ENCODE measurements at places on chromosomes 2 and 18. TPM values are rescaled to one million over a fixed set of nuclear protein-coding genes. Genes with fewer than 3 reads are reported as not detected.
A peak's percentile ranks its signal among the peaks of the same experiment; 100 is the strongest.

- peak; percentile 50 for DNase-seq
Observed at GRCh38 chr2:72886505-72887031, 640 bp upstream of the SPR start.

DNA sequence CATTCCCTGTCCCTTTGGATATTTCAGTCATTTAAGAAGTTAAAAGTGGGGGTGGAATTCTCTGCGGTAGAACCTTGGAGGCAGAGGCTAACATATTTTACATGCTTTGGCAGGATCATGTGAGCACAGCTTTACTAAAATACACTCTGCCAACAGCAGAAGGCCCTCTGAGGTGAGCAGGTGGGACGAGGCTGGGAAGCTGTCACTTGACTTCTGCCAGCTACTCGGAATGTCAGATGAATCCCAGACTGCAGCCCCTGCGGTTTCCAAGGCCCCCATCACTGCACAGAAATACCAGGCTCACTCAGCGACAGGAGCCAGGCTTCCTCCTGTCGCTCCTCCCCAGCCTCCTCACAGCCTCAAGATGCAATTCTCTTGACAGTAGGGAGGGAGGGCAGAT, 220.9 kb upstream of the REV1 start:
- DNase-seq, result no peak

GRCh38 chr2:208948073-208948472, 475.8 kb upstream of the MAP2 start:
- DNase-seq, result no peak

The MOGAT1 gene
- 4.4 TPM for total RNA-seq

The EMILIN1 gene
- total RNA-seq, result 37.7 TPM

DNA sequence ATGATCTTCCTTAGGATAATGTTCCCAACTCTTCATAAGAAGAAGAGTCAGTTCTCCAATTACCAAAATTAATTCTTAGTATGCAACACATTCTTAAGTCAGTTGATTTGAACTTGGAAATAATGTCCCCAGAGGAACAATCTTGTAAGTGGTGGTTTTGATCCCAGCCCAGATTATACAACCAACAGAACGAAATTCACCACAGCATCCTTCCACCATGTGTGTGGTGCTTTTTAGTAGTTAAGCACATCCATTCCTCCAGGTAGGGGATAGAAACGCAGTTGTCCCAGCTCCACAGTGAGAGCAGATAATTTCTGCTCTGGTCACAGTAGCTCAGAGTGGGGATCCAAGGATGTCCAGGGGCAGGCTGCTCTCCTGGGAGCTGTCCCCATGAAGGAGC, 161.7 kb upstream of the SLC39A10 start:
- DNase-seq, result no peak

GRCh38 chr2:240347949-240348500, 87.4 kb upstream of the GPC1 start:
- DNase-seq, result no peak

- no peak for DNase-seq
Observed at GRCh38 chr18:34956663-34957062, 84.5 kb upstream of the MAPRE2 start.

DNA sequence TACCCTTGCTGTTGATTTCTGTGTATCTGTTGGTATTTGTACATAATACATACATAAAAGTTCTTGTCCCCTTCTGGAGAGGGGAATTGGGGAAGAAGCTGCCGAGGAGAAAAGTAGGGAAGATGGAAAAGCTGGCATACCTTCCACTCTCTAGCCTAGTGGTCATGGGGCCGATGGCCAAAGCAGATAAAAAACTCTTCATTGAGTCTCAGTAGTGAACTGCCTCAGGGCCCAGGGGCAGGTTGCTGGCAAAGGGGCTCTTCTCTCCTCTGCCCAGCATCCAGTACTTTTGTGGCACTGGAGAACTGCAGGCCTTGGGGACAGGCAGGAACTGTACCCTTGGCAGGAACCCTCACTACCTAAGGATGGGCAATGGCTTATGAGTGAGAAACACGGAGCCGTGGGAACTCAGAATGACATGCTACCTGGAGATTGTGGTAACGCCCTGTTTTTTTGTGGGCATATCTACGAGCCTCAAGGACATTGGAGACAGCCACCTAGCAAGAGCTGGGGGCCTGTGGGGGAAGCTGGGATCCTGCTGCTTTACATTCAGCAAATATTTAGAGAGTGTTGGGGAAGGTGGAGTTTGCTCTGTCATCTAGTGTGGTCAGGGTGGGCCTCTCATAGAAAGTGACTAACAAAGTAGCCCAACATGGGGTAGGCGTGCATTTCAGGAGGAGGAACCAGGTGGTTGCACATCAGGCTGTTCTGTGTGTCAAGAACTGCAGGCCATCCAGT, 22.6 kb upstream of the ITGB6 start:
- DNase-seq, result no peak

The MC5R gene
- not detected for total RNA-seq

GRCh38 chr2:182043861-182044260, 58.2 kb downstream of the PPP1R1C start:
- no peak for DNase-seq

DNA sequence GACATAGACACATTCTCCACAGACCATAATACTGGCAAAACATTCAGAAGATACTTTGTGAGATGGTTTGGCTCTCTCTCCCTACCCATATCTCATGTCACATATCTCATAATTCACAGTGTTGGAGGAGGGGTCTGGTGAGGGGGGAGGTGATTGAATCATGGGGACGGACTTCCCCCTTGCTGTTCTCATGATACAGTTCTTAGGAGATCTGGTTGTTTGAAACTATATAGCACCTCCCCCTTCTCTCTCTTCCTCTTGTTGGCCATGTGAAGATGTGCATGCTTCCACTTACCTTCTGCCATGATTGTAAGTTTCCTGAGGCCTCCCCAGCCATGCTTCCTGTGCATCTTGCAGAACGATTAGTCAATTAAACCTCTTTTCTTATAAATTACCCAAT, 61.1 kb downstream of the HK2 start:
- DNase-seq, result no peak

The HOXD12 gene
- not detected for total RNA-seq

DNA sequence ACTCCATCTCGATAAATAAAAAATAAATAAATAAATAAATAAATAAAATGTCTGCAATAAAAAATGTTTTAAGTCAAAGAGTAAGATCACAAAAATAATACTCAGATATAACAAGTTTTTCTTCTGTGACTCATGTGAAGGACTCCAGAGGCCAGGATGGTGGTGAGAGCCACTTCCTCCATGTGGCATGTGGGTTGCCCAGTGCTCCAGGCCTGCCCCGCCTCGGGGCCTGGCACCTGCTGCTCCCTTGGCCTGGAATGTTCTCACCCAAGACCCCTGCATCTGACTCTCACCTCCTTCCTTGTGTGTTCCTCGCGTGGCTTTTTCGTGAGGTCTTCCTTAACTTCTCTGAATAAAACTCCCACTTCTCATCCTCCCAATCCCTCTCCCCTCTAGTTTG, 77.4 kb upstream of the LDLRAD4 start:
- DNase-seq, result peak; percentile 63

The AQP4 gene
- 317 TPM for total RNA-seq

The CYTIP gene
- 47.1 TPM for total RNA-seq

The TPGS2 gene
- 120 TPM for total RNA-seq

The IL36A gene
- not detected for total RNA-seq

DNA sequence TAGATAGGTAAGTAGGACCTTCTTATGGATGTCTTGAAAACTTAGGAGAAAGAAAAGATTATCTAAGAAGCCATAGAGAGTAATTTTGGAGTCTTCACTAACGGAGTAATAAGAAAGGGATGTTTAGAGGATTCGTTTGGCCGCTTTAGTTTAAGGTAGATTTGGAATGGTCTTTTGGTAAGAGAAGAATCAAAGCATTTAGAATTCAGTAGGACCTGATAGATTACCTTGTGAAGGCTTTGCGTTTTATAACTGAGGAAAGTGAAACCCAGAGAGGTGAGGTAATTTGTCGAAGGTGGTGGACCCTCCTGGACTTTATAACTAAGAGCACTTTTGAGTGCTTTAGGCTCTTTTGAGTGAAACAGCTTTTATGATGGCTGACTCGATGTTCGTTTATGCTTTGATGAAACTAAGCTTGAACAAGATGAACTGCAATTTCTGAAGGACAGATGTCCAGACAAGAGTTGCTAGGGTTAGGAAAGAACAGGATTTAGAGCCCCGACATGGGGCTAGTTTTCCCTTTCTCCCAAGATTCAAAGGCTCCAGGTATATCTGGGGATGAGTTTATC, 1.3 kb downstream of the MYL12B start:
- no peak for DNase-seq

- no peak for DNase-seq
Observed at GRCh38 chr2:43943809-43944452, 51.9 kb downstream of the LRPPRC start.

The PARD6G gene
- total RNA-seq, result 6.1 TPM

GRCh38 chr2:54903736-54904554, 146.3 kb downstream of the RTN4 start:
- peak; percentile 59 for DNase-seq

GRCh38 chr2:84906108-84906899, 848 bp downstream of the TMSB10 start:
- peak; percentile 89 for DNase-seq

The PLGLB1 gene
- total RNA-seq, result 3.7 TPM

DNA sequence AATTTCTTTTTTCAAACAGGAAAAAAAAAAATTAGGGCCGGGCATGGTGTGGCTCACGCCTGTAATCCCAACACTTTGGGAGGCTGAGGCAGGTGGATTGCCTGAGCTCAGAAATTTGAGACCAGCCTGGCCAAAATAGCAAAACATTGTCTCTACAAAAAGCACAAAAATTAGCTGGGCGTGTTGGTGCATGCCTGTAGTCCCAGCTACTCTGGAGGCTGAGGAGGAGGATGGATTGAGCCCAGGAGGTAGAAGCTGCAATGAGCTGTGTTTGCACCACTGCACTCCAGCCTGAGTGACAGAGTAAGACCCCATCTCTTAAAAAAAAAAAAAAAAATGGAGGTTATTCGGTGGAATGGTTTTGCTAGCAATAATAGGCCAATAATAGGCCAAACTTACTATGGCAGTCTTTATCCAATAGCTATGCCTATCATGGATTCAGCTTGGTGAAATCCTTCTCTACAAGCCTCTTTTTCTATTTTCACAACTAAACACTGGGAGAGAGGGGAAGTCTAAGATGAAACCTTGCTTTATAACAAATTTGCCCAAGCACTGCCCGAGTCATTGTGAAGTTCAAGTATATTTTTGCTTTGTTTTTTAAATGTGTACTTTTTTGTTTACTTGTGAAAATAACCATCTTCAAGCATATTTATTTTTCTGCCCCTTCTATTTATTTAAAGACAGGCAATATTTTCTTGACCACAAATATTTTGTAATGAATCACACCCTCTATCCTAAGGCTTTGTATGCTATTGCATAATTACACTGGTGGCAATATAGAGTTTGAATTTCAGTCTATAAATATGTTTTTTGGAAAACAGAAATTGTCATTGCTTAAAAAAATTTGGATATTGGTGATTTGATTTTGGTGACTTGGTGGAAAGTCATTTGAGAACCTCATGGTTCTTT, 20.0 kb upstream of the KYNU start:
- DNase-seq, result no peak

The SF3B6 gene
- 60.8 TPM for total RNA-seq

The NAGK gene
- 51.4 TPM for total RNA-seq

The ACVR1 gene
- total RNA-seq, result 29.3 TPM

DNA sequence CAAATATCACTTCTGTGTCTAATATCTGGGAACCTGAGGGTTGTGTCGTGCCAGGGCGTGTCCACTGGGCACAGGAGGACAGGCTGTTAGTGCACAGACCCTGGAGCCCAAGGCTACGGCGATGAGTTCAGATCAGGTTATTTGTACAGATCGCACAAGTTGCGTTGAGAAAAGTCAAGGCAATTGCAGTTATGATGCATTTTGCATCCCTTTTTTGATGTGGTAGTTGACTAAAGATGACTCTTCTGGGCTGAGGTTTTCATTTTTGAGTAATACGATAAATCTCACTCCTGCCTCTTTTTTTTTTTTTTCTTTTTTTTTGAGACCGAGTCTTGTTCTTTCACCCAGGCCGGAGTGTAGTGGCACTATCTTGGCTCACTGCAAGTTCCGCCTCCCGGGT, 7.2 kb downstream of the RBFA start:
- no peak for DNase-seq

DNA sequence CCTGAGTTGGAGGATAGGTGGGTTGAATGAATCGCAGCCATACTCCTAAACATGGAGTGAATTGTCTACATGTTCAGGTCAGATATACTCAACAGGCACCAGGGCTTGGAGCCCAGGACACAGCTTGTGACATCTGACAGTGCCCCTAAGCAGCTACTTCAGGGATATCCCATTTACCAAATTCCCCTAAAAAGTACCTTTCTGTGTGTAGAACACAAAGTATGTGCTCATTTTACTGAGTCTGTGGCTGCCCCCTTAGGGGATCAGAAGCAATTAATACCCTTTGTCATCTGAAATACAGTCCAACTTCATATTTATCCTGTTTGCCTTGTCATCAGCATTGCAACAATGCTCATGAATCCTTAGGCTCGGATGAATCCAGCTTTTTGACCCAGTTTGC, 20.8 kb downstream of the TNFRSF11A start:
- DNase-seq, result no peak

- no peak for DNase-seq
Observed at GRCh38 chr2:113834051-113834730, 55.7 kb upstream of the ACTR3 start.

GRCh38 chr2:68387408-68388350, 22.6 kb downstream of the PLEK start:
- no peak for DNase-seq

- DNase-seq, result no peak
Observed at GRCh38 chr2:109510136-109511028, 103.4 kb downstream of the SEPTIN10 start.

- DNase-seq, result no peak
Observed at GRCh38 chr18:50441016-50441415, 66.2 kb downstream of the SKA1 start.

- DNase-seq, result no peak
Observed at GRCh38 chr2:109021895-109022300, 32.9 kb upstream of the EDAR start.

DNA sequence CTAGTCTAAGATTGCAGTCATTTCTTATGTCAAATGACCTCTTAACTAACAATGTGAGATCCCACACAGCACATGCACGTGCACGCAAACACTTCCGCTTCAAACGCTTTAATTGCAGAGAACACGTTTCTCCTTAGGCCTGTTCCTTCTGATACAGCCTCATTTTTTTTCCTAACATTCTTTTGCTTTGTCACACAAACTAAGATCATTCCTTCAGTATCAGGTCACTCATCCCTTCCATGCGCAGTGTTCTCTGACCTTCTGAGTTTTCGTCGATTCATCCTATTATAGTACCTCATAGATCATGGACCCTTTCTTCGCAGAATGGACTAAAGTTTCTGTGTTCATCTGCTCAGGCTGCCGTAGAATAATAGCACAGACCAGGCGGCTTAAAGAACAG, 327.1 kb upstream of the CDH19 start:
- DNase-seq, result no peak

The GCG gene
- not detected for total RNA-seq

GRCh38 chr2:217886720-217887309, 116.0 kb downstream of the TNS1 start:
- no peak for DNase-seq

GRCh38 chr18:38751898-38752297, 1186.3 kb upstream of the CELF4 start:
- DNase-seq, result peak; percentile 36

GRCh38 chr18:63137999-63138435, 181.6 kb downstream of the BCL2 start:
- peak; percentile 31 for DNase-seq

GRCh38 chr2:73133566-73134197, 20.9 kb upstream of the RAB11FIP5 start:
- DNase-seq, result no peak

The EVX2 gene
- not detected for total RNA-seq
